ENCODE measurements at places on chromosomes 7 and 10. TPM values are rescaled to one million over a fixed set of nuclear protein-coding genes. Genes with fewer than 3 reads are reported as not detected.

ARHGEF35 gene
- 5.3 TPM for total RNA-seq

TMEM236 gene
- total RNA-seq, result 0.52 TPM

GTF2I gene
- total RNA-seq, result 117 TPM

ADIRF gene
- 113 TPM for total RNA-seq

CDK1 gene
- 0.66 TPM for total RNA-seq

OR6V1 gene
- not detected for total RNA-seq

GPER1 gene
- 1.0 TPM for total RNA-seq

SPAM1 gene
- total RNA-seq, result not detected

GPR15LG gene
- not detected for total RNA-seq

DNA sequence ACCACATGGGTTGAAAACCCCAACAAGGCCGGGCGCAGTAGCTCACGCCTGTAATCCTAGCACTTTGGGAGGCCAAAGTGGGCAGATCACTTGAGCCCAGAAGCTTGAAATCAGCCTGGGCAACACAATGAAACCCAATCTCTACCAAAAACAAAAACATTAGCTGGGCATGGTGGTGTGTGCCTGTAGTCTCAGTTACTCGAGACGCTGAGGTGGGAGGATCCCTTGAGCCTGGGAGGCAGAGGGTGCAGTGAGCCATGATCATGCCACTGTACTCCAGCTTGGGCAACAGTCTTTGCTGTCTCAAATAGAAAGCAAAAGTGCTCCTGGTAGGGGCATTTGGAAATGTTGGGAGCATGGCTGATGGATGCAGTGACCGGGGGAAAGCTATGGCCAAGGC, 209.6 kb upstream of the PLXNA4 start:
- DNase-seq, result no peak

GRCh38 chr7:26038201-26038990, 113.6 kb upstream of the NFE2L3 start:
- no peak for DNase-seq

DNA sequence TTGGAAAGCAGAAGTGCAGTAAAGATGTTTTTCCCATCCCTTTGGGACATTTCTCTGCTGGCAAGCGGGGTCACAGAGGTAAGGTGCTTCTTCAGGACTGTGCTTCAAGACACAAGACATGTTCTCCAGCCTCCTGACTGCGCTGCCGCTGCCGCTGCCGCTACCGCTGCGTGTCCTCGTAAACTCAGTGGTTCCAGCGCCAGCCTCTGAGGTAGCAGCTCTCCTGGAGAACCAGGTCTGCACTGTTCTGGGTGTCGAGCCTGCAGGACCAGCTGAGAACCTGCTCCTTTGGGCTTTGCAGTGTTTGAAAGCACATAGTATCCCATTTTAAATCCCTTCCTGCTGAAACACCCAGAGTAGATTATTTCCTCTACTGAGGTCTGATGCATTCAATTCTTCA, 13.0 kb upstream of the KCNK18 start:
- no peak for DNase-seq

- DNase-seq, result no peak
Measured at GRCh38 chr7:68414631-68415425, 1183.4 kb upstream of the AUTS2 start.

DNA sequence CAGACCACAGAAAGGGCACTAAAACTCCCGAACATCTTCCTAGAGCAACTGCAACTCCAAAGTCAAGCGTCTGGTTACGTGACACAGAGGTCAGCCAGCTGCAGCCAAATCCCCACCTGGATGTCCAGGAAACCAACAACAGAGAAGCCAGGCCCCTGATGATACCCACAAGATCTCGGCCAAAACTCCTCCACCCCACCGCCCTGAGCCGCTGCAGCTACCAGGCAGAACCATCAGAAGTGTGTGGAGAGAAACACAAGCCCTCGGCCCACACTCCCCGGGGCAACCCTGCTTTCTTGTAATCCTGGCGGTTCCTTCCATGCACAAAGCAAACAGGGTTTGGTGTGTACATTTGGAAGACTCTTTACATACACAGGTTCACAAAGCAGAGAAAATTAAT, 8.7 kb downstream of the CHST15 start:
- no peak for DNase-seq

GRCh38 chr10:519055-519715, 170.3 kb downstream of the DIP2C start:
- no peak for DNase-seq

DNA sequence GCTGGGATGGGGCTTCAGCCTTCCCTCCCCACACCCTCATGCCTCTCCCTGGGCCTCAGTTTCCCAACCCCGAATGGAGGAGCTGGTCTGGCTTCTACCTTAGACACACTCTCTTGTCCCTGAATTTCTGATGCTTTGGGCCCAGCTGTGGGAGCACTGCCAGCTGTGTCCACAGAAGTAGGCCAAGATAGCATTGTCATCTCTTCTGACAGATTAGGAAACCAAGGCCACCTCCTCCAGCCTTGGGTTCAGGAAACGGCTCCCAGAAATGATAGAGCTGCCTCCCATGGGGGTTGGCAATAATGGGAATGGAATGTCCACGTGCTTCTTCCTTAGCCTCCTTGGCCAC, 1.3 kb downstream of the PPIF start:
- peak; percentile 73 for DNase-seq

GRCh38 chr7:11636274-11636673, 195.7 kb downstream of the THSD7A start:
- DNase-seq, result no peak

DNA sequence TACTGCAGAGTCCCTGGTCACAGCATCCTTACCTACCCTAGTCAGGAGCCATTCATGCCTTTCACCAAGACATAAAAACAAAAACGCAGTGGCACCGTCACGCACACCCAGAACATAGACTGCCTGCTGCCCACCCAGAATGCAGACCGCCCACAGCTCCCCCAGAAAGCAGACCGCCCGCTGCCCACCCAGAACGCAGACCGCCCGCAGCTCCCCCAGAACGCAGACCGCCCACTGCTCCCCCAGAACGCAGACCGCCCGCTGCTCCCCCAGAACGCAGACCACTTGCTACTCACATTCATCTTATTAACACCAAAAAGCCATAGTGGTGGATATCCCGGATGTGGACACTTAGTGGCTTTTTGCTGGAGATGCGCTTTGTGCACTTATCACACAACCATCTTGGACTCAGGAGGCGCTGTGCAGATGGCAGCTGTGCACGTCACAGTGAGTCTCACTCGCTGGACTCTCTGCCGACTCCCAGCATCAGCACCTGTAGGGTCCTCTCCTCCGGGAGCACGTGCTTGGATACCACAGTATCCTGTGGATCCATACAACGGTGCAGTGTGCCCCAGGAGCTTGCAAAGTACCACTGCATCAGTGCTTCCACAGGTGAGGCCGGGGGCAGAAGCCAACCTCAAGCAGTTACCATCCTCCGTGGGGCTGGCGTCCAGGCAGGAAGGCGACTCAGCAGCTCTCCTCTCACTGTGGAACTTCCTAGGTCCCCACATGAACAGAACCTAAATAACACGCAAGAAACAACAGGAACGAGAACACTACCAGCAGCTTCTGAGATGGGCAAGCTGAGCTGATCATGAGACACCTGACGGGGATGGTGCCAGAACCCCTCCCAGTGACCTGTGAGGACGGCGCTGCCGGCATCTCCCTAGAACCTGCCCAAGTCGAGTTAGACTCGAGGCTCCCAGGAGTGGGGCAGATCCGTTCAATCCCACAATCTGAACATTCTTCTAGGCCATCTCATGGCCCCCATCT, 161.0 kb downstream of the DIP2C start:
- no peak for DNase-seq

GRCh38 chr10:104209575-104210198, 22.5 kb downstream of the CFAP43 start:
- DNase-seq, result peak; percentile 24

DNA sequence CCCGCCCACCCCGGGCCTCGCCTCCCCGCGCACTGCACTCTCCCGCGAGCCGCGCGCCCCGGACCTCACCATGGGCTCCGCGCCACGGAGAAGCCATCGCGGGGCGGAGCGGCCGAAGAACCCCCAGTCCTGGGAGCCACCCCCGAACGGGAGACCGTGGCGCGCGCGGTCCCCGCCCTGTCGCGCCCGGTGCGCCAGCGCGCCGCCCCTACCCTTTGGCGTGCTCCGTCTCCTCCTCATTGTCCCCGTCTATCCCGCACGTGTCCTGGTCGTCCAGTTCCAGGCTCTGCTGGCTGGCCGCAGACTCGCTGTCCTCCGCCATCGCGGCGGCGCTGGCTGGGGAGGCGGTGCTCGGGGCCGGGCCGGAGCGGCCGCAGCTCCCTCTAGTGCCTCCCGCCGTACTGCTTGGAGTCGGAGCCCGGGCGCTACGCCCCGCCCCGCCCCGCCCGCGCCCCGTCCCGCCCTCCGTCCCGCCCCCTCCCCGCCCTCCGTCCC, at the start of gene NMT2:
NMT2 (minus strand) TSS at position 403 of the 495 bp plus-strand sequence; CDS start at position 322, 81 bp downstream.
- DNase-seq, result no peak

DNA sequence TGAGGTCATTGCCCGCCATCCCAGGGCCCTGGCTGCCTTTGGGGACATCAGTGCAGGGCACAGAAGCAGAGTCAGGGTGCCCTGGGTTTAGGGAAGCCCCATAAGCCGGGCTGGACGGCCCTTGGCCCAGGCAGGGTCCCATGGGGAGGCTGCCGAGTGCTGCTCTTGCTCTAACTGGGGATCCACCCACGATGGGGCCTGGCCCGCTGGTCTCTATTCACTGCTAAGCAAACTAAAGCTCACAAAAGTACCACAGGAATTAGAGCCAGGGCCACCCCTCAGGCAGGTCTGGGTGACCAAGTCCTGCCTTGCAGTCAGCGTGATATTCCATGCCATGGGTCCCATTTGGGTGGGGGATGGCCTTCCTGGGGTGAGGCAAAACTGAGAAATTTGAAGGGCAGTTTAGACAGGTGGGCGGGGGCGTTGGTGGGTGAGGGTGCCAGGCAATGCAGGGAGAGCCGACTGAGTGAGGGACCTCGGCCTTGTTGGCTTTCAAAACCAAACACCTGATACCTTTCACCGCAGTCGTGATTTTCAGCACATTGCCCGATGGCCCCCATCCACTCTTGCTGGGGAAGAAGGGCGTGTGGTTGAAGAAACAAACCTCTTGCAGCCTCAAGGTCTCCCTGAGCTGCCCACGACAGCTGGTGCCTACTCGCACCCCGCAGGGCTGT, 92.8 kb upstream of the PPIF start:
- no peak for DNase-seq

DNA sequence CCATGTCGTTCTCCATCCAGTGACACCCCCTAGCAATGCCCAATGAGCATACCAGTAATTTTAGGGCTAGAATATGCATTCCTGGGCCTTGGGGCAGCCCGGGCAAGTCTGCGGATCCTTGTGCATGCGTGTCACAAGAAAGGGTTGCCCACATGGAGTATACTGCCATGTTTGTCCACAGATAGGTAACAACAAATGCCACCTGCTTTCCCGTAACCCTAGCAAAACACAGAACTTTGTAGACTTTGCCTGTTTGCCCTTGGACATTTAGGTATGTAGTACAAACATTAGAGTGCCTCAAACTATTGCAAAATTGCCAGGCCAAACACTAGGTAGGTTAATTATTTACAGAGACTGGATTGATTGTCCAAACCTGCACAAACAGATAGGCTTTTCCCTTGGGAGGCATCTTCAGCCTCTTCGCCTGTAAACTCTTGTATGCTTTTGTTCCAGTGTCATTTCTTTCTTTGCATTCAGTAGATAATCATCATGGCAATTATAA, 117.0 kb downstream of the ADCY1 start:
- DNase-seq, result peak; percentile 85

DNA sequence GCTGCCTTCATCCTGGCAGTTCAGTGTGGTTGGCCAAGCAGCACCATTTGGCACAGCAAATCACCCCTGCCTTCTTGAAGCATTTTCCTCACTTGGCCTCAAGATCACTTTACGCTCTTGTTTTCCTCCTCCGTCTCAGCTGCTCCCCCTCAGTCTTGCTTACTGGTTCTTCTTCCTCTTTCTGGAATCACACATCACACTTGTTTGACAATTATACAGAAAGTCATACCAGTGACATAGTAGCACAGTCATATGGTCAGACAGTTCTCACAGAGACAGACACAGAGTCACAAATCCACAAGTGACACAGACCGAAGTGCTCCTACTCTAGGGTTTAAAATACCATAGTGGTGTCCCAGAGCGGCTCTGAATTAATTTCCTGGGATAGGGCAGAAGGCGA, 43.8 kb upstream of the ARL4A start:
- DNase-seq, result no peak

Measured in body of pancreas (tissue), 4 donors.